Activated CD8-positive, alpha-beta memory T cell treated with anti-CD3 and anti-CD28 coated beads for 1 hour (primary cell): ENCODE measurements at places on chromosomes 16 and 17.

DNA sequence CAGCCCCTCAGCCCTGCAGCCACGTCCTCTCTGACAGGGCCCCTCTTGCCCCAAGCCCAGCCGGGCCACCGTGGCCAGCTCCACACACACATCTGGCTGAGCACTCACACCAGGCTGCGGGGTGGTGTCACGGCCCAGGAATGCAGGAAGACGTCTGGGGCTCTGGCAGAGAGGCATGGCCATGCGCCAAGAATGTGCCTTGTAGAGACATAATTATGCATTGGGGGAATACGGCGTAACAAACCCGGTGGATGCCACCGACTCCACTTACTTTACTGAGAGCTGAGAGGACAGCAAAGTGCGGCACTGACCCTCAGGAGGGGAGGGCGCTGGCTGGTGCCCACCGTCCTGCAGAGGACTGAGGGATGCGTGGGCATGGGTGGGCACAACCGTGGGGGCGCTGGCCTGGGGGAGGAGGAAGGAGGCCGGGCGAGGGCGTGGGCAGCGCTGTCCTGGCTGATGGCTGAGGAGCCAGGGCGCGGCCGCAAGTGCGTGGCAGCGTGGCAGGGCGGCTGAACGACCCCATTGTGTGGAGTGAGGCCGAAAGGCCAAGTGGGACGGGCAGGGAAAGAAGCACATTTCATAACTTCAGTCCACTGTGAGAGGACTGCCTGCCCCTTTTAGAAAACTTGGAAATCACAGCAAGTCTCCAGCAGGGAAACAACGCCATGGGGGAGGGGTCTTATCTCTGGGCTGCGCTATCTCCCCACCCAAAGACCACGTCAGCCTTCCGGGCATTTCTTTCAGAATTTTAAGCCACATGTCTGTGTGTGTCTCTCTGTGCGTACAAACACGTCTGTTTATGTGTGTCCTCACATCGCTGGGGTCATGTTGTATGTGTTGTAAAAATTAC, 30.6 kb downstream of the METRNL start:
- DNase-seq = no peak

DNA sequence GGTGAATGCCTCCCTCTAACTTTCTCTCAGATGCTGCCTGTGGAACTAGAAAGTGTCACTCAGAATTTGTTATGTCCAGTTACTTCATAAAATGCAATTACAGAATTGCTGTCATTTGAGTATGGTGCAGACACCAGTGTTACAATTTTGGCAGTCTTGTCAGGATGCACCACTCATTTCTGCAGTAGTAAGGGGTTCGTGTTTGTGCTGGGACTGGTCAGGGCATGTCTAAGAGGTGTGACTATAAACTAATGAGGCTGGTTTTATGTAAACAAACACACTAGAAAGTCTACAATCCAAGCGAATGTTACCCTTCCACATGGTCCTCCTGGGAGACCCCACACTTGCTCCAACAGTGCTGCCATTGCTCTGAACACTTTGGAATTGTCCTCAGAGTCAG, 206.2 kb downstream of the ANKFN1 start:
- no peak for DNase-seq

DNA sequence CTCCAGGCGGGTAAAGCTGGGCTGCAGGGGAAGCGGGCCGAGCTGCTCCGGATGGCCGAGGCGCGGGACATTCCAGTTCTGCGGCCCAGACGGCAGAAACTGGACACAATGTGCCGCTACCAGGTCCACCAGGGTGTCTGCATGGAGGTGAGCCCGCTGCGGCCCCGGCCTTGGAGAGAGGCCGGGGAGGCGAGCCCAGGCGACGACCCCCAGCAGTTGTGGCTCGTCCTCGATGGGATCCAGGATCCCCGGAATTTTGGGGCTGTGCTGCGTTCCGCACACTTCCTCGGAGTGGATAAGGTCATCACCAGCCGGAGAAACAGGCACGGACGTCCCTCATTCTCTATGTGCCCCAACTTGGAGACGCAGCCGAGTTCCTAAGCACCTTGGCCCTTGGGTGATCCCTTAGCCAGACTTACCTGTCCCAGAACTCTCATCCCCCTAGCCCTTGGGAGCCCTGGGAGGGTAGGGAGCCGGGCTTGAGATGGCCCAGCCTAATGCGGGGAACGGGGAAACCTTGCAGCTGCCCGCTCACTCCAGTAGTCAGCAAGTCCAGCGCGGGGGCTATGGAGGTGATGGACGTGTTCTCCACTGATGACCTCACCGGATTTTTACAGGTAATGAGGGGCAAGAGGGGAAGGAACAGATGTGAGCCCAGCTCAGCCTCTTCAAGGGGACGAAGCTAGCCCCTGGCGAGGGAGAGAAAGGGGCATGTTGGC, 806 bp downstream of the MRM1 start:
- DNase-seq = no peak

DNA sequence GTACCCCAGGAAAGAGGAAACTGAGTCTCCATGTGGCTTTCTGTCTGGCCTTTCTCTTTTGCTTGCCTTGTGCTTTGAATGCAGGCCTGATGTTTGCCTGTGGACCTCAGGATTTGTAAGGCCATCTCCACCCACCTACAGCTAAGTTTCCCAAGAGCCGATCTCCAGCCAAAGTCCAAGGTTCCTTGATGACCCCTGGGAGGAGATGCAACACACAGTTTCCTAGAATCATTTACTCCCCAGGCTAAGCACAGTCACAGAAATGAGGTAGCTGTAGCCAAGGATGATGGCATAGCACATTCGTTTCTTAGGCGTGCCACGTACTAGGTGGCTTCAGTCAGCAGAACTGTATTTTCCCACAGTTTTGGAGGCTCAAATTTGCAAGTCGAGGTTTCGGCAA, 595.4 kb downstream of the MAF start:
- no peak for DNase-seq

GRCh38 chr17:32528825-32529224, 42.0 kb downstream of the CDK5R1 start:
- DNase-seq = no peak

DNA sequence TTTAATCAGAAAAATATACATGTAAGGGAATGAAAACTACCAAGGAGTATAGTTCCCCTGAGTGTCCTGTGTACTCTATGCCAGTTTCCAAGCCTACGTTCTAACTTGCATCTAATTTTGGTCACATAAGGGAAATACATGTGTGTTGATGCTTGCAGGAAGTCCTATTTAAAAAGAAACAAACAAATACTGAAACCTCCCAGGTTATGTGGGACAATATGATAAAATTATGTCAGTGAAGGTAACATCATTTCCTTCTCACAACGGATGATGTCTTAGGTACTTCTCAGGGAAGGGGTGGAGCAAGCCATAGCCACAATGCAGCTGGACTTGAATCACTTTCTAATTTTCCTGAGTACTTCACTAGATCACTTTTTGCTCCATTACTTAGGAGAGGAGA, 115.9 kb downstream of the ZFHX3 start:
- no peak for DNase-seq

DNA sequence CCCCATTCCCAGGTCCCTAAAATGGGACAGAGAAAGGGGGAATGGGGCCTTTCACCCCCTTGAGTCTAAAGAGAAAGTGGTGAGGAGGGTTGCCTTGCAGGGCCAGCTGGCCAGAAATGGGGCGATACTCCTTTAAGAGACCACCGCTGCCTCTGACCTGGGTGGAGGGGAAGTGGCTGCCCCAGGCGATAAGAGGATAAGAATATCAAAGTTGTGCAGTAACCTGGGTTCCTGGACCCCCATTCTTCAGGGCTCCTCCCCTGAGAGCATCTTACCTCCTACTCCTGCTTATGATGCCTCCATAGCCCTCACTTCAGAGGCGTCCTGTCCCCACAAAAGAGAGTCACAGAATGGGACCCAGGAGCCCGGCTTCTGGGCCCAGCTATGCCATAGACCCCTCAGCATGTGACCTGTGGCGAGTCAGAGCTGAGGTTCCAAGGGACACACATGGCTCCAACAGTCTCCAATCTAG, 5.2 kb upstream of the TSPOAP1 start:
- no peak for DNase-seq

DNA sequence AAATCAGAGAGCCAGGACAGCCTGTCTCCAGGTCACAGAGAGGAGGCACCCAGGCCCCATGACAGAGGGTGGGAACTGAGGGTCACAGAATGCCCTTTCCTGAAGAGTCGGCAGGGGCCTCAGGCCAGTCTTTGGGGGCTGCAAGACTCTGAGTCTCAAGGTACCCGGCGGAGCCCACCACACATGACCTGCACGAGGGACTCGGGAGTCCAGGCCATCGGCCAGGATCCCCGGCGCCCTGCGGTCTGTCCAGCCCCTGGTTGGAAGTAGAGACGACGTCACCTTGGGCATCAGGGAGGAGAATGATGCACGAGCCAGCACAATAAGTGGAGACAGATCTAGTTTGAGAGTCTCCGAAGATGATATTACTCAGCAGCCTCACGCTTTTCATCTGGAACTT, 234.7 kb upstream of the SDK2 start:
- no peak for DNase-seq

DNA sequence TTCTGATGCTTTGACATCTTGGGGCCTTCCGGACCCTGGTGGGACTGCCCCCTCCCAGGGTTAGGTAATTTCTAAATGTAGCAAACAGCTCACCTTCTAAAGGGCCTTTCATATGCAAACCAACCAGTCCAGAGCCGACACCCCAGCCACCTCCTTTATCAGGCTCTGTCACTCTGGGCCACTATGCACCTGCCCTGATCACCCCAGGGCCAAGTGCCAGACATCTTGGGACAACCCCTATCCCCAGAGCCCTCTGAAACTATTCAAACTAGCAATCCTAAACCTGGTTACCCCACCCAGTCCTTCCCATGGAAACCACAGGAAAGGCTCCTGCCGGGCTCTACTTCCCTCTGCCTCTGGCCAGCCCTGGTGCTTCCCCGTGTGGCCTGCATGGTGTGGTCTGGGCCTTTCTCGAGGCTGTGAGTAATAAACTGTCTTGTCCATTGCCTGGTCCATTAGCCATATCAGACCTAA, 91.2 kb upstream of the TNRC6C start:
- DNase-seq = no peak
